Esophagus muscularis mucosa (tissue), 4 donors: ENCODE measurements at places on chromosomes 16 and 17. TPM values are rescaled to one million over a fixed set of nuclear protein-coding genes. Genes with fewer than 3 reads are reported as not detected.

Gene DCXR
- total RNA-seq, result 78.6 TPM

Gene SCIMP
- 0.42 TPM for total RNA-seq

Gene LGALS9C
- 0.23 TPM for total RNA-seq

Gene MYADML2
- not detected for total RNA-seq

Gene GLTPD2
- not detected for total RNA-seq

DNA sequence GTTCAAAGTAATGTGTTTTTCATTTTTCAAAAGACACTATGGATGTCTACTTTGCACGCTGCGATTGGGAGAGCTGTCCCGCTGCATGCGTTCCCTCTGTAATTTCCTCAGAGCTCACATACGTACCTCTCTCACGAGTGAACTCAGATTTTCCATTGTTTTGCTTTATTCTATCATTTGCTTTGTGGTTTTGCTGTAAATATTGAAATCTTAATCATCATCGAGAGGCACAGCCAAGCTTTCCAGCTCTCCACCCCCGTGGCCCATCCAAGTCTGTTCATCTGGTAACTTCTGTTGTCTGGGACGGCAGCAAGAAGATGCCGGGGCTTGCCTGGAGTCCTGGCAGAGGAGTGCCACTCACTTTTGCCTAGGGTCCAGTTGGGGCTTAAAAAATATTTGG is 21.1 kb downstream of the TMC6 start:
- DNase-seq, result no peak

- peak; percentile 81 for DNase-seq
Observed at GRCh38 chr17:16913463-16913862, 58.5 kb downstream of the TNFRSF13B start.

DNA sequence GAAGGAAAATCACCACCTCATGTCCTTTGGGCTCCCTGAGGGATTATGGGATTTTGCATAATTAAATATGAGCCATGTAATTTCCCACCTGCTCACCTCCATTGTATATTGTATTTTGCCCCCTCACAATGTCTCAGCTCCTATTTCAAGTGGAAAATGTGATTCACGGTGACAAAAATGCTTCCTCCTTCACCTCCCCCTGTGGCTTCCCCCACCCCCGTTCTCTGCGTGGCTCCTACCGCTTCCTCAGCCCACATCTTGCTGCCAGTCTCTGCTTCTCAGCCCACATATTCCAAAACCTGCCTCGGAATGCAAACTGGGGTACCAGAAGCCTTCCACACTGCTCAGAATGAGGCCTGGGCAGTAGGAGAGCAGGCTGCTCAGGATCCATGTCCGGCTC is 394.5 kb upstream of the C16orf82 start:
- DNase-seq, result peak; percentile 72

DNA sequence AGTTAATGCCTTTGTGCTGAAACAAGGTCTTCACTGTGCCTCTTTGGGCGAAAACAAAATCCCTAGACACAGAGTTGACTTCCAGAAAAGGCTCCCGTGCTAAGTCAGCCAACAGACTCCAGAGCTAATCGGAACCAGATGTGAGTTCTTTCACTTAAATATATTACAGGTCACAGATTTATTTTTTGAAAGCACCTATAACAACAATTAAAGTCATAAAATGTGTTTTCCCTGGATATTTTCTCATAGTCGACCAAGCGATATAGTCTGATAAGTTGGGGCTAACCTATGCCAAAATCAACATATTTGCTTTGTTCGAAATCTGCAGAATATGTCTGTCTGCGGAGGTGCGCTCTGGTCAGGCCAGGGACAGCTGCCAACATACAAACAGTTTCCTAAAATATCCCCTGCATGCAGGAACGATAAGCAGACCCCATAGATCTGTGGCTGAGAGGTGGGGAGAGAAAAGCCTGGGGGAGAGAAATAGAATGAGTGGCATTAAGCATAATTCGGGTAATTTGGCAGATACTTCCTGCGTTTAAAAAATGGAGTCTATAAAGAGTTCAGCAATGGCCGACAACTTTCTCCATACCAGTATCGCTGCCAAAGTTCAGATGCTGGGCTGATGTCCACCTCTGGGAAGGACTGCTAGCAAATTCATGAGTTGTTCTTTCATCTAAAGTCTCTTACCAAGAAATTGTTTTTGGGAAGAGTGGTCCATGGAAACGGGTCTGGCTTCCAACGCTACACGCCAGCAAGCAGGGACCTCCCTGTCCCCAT is 50.8 kb upstream of the MYH10 start:
- no peak for DNase-seq

- no peak for DNase-seq
Observed at GRCh38 chr16:56211435-56211981, 20.2 kb downstream of the GNAO1 start.

DNA sequence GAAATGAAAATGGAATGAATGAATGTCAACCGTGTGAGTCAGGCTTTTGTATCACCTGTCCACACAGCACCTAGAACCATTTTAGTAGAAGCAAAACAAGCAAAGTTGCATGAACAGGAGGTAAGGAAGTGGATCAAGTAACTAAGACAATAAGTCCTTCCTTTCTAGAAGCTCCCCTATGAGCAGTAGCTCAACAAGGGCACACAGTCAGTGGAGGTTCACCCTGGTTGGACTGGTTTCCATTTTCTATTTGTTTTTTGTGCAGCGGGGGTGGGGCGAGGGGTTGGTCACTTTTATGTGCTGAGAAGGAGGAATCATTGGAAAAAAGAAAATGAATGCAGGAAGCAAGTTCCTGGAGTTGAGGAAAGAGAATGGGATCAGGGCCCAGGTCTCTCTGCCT is 4.0 kb upstream of the HSBP1 start:
- DNase-seq, result no peak

GRCh38 chr17:4195306-4195705 is 52.3 kb downstream of the CYB5D2 start:
- no peak for DNase-seq

GRCh38 chr17:28810437-28810836 is 32.2 kb downstream of the FAM222B start:
- no peak for DNase-seq
